Heart right ventricle (tissue), 16 donors: ENCODE measurements at places on chromosomes 4 and X. TPM values are rescaled to one million over a fixed set of nuclear protein-coding genes. Genes with fewer than 3 reads are reported as not detected.

The CLNK gene
- total RNA-seq = not detected

GRCh38 chr4:38581426-38582106 is 82.4 kb upstream of the KLF3 start:
- DNase-seq = no peak

The CENPI gene
- 0.52 TPM for total RNA-seq

The RASSF6 gene
- total RNA-seq = not detected

The PLXNB3 gene
- total RNA-seq = 3.7 TPM

GRCh38 chrX:18692541-18692940 is 14.9 kb upstream of the PPEF1 start:
- no peak for DNase-seq

GRCh38 chr4:183099537-183100297 is 660 bp downstream of the WWC2 start:
- peak; percentile 36 for DNase-seq

GRCh38 chr4:71201817-71202576 is 136.8 kb upstream of the SLC4A4 start:
- DNase-seq = no peak

The MAB21L2 gene
- not detected for total RNA-seq
